ENCODE measurements at places on chromosomes 3 and 15.
A peak's percentile ranks its signal among the peaks of the same experiment; 100 is the strongest.

DNA sequence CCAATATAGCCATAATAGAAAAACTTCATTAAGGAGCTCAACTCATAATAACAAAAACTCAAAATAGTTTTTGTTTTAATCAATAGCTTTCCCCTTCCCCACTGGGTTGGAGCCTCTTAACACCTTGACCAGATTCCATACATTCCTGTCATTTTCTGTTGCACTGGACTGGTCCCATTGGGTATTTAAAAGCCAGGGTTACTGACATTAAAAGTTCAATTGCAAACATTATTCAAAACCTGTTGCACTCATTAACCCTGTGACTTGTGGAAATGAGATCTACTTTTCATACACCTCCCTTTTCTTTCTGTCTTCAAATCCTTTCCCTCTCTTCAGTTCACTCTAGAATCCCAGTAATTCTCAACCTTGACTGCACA, 1.7 kb upstream of the HRG start:
- DNase-seq: no peak

DNA sequence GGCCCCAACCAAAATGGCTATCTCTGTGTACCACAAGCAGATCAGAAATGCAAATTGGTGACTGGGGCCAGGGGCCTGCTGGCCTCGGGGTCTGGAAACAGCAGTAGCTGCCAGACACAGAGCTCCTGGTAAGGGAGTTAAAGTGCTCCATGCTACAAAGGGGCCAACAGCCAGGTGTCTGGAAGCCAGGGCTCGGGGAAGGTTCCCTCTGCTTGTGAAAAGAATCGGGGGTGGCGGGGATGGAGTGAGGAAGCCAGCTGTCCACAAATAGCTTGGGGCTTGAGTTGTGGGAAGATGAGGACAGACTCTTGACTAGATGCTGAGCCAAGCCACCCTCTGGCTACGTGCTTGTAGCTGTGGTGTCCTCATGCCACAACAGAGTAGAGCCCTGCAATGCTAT, 39.3 kb downstream of the CHRD start:
- DNase-seq: no peak

- DNase-seq: peak; percentile 55
Observed at GRCh38 chr15:42065033-42065432, 29.3 kb downstream of the PLA2G4D start.

DNA sequence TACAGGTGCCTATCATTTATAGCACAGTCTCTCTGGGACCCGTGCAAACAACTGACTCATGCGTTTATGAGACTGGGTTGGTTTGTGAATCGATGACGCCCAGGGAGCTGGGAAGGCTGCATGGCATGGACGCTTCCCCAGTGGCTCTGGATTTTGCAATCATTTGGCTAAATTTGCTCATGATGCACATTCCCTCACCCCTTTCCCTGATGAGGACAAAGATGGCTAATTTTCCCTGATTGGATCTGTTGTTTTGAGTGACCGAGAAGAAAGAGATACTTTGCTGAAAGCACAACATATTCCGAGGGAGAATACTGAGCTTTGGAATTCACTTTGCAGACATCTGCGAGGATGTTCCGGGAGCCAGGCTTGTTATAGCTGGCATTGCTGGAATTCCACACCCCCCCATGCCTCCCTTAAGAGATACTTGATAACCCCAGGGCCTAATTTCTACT, 51.1 kb downstream of the CGNL1 start:
- peak; percentile 82 for DNase-seq

GRCh38 chr3:34676436-34676835, 878.0 kb downstream of the PDCD6IP start:
- no peak for DNase-seq

GRCh38 chr3:114400371-114400770, 106.5 kb downstream of the TIGIT start:
- DNase-seq: no peak

- DNase-seq: no peak
Observed at GRCh38 chr15:73598530-73599160, 34.5 kb downstream of the NPTN start.

DNA sequence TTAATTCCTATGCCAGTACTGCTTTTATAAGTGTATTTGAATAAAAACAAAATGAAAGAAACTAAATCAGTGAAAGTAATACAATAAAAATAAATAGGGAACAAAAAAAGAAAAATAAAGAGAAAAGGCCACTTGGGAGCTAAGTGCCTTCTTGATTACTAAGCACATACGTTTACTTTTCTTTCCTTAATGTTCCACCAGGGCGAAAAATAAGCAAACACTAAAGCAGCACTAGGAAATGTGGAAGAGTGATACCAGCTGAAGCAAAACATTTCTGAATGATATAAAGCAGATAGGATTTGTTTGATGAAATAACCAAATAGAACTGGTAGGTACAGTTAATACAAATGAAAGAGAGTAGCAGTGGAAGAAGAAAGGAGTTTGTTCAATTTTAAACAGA, 132.8 kb upstream of the ZPLD1 start:
- DNase-seq: no peak

GRCh38 chr3:16803019-16803418, 81.7 kb upstream of the PLCL2 start:
- no peak for DNase-seq

GRCh38 chr3:74423867-74424266, 190.6 kb downstream of the CNTN3 start:
- DNase-seq: no peak

- no peak for DNase-seq
Observed at GRCh38 chr3:156474560-156475389, 80.1 kb downstream of the SSR3 start.

DNA sequence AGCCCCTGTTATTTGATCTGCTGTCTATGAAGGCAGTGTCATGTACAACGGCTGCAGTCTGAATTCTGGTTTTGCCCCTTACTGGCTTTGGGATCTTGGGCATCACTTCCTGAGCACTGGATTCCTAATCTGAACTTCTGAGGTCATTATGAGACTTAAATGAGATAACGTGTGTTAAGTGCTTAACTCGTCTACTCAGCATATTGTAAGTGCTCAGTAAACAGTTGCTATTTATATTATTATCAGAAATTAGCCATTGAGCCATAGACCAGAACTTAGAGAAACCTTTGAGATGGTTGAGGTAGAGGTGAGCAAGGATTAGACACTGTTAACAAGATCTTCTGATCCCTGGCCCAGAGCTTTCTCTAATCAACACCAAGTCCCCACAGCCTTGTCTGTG, 284.1 kb upstream of the ONECUT1 start:
- no peak for DNase-seq

DNA sequence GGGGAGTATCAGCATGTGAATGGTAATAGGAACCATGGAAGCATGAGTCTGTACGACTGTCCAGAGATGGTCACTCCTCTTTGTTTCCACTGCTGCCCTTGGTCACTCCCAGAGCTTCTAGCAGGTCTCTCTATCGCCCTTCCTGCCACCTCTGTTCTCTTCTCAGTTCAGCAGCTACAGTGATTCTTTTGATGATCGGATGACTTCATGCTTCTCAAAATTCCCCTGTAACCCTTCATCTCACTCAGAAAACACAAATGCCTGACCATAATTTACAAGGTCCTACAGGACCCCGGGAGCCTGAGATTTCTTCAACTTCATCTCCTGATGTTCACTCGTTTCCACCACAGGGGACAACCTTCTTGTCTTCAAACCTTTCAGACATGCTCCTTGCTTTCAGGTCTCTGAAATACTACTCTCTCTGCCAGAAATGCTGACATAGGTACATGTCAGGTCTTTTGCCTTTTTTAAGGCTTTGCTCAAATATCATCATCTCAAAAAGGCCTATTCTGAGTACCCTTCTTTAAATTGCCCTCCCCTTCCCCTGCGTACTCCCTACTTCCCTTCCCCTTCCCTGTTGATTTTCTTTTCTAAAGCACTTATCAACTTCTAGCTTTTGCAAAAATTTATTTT, 42.1 kb upstream of the BHLHE40 start:
- no peak for DNase-seq

DNA sequence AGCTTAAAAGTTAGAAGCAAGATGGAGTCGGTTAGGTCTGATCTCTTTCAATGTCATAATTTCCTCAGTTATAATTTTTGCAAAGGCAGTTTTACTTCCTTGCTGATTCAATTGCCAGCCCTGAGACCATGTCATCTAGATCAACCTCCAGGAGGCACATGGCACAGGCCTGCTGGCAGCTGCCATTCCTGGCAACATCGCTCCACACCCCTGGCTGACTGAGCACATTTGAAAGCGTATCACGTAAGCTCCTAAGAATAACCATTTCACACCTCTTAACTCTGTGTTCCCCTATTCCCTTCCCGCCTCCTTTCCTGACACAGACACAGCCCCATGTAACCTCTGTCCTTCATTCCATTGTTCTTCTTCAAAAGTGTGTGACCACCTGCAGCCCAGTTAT, 313.9 kb upstream of the CTNNB1 start:
- DNase-seq: no peak

- DNase-seq: no peak
Observed at GRCh38 chr3:39124876-39125840, 17.7 kb downstream of the TTC21A start.

GRCh38 chr3:112894258-112894657, 47.6 kb upstream of the CD200R1L start:
- no peak for DNase-seq

GRCh38 chr15:79091204-79091867, 756 bp upstream of the RASGRF1 start:
- DNase-seq: no peak

GRCh38 chr3:71859123-71859519, 74.2 kb upstream of the PROK2 start:
- no peak for DNase-seq
